ENCODE measurements at places on chromosomes 7 and 10. TPM values are rescaled to one million over a fixed set of nuclear protein-coding genes. Genes with fewer than 3 reads are reported as not detected.

Gene CLCN1
- not detected for total RNA-seq

DNA sequence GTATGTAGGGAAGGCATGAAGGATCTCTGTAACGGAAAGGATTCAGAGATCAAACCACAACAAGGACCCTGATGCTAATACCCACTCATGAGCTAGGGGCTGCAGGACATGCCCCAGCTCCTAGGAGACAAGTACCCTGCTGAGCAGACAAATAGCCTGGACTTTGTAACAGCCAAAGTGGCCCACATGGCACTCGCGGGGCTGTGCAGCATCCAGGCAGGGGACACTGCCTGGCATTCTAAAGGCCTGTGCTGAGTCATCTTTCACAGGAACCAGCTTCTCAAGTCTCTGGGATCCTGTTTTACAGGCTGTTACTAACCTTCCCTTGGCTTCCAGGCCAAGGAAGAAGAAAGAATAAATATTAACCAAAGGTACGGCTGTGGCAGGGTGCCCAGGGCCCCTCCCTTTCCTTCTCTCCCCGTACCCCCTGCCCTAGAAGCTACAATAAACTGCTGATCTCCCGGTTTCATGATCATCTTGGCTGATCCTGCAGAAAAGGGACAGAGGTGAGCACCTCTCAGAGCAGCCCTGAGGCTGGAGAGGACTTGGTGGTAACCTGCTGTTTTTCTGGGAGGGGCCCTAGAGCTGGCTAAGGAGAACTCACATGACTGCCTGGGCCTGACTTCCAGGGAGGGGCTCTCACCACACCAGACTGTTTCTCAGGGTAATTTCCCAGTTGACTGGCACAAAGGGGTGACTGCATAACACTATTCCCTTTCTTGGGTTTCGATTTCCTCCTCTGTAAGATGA, 4.2 kb upstream of the RPEL1 start:
- no peaks in the 10 kb centered on the region for H3K36me3 ChIP-seq
- DNase-seq: peak; percentile 68
- H3K27ac ChIP-seq: no peak overlapping the region
- H3K27me3 ChIP-seq: no peaks in the 10 kb centered on the region
- no peak overlapping the region for H3K4me3 ChIP-seq

DNA sequence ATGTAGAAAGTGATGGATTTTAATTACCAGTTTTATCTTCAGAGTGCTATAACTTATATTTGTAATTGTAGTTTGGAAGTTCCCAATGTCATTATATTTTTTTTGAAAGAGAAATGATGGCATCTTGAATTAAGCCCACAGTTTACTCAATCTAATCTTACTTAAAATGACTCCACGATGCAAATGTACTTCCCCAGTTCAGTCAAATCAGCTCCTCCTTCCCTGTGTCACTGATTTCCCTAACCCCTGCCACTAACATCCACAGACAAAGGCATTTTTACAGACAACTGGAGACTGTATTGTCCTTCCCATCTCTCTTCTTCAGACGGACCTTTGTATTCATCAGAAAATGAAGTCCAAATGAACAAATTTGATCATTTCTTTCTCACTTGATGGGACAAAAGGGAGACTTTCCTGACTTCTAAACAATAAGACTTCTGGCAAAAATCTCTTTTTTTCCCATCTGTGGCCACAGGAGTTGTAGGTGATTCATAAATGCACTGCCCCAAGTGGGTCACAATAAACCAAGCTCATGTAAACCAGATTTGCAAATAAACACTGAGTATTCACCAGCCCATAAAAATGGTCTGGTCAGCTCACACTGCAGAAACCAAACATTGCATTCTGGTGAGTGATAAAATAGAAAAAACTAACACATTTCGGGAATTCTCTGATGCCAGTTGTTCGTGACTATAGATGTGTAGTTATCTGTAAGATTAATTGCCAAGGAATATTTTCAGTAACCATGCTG, 162.9 kb downstream of the FANK1 start:
- no peaks in the 10 kb centered on the region for H3K27me3 ChIP-seq
- H3K4me3 ChIP-seq: no peak overlapping the region
- no peaks in the 10 kb centered on the region for H3K36me3 ChIP-seq
- H3K4me1 ChIP-seq: peaks cover 55% of the 10 kb centered on the region

Gene MYH16
- total RNA-seq: not detected

Gene OR2A42
- total RNA-seq: 0.32 TPM
